Cardiac muscle cell (in vitro differentiated cells and primary cell): ENCODE measurements at places on chromosomes 4 and X. TPM values are rescaled to one million over a fixed set of nuclear protein-coding genes. Genes with fewer than 3 reads are reported as not detected.

The NUDT11 gene
- total RNA-seq = 10.8 and 19.4 TPM in 2 replicates

The IL13RA1 gene
- total RNA-seq = 17.8 and 19.2 TPM in 2 replicates

The HTRA3 gene
- total RNA-seq = 8.9 and 15.7 TPM in 2 replicates

DNA sequence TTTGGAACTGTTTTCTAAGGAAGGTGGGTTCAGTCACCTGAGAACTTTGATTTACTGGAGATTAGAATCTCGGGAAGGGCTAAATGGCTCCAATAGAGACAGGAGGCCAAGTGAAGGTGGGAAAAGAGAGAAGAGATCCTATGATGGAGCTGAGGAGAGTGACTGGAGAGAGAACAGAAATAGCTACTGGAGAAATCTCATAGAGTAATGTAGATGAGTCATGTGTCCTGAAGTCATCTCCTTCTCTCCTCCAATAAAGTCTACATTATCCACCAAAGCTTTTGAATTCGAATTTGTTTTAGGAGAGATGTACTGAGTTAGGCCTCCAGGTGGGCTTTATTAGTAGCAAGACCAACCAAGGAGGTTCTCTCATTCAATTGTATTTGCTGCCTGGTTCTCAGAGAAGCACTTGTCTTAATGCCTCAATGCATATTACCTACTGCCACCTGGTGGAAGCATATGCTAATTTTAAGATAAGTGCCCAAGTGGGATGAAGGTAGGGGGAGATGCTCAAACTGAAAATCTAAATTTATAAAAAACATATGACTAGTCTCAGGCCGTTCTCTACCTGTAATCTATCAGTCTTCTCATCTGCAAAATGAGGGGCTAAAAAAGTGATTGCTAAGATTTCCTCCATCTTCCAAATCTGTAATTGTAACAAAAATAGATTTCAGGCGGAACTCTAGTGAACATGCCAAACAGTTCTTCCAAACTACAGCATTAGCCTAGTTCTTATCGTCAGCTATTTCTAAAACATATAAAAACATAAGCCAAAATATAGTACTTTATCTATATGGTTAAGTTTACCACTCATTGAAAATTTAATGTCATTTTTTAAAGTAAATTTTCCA lies 24.4 kb downstream of the TXK start:
- no peaks in the 10 kb centered on the region for H3K27me3 ChIP-seq
- H3K36me3 ChIP-seq = no peaks in the 10 kb centered on the region
- H3K27ac ChIP-seq = no peak overlapping the region
- DNase-seq = peak; percentile 64

DNA sequence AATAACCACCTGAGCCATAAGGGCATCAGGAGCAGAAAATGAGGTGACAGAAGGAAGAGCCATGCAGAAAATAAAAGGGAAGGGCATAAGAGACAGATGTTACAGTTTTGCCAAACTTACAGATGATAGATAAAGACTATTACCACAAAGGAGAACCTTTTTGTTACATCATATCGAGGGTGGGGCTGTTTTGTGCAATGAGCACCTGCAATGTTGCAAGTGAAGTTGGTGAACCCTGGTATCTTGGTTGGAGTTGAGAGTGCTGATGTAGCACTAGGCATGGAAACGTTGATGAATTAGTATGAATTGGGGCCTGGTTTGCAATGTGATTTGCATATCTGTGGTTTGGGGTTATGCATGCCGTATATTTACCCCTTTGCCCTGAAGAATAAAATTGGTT lies 119.8 kb upstream of the TEX13D start:
- no peaks in the 10 kb centered on the region for H3K36me3 ChIP-seq
- H3K4me3 ChIP-seq = no peak overlapping the region
- no peaks in the 10 kb centered on the region for H3K27me3 ChIP-seq
- H3K27ac ChIP-seq = no peak overlapping the region

DNA sequence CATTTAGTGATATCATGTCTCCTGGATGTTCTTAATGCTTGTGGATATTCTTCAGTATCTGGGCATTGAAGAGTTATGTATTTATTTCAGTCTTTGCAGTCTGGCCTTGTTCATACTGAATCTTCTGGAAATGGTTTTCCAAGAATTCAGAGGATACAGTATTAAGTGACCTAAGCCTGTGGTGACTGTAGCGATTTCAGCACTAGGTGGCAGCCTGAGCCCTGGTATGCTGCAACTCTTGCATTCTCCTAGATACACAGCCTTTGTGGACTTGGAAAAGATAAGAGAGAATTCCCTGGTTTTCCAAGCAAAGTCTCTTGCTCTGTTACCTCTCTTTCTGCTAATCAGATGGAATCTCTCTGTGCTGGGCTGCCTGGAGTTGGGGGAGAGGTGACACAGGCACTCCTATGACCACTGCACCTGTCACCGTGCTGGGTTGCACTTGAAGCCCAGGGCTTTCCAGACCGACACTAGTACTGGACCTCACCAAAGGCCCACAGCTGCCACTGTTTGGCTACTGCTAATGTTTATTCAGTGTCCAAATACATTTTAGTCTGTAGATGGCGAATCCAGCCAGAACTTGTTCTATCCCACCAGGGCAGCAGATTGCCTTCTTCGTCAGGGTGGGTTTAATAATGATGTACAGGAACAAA lies 19.3 kb upstream of the SPIN2A start:
- no peaks in the 10 kb centered on the region for H3K27me3 ChIP-seq
- H3K4me3 ChIP-seq = no peak overlapping the region
- DNase-seq = peak; percentile 57
- peak overlapping the region; percentile 75 for H3K27ac ChIP-seq
- H3K4me1 ChIP-seq = no peaks in the 10 kb centered on the region
- no peaks in the 10 kb centered on the region for H3K36me3 ChIP-seq

DNA sequence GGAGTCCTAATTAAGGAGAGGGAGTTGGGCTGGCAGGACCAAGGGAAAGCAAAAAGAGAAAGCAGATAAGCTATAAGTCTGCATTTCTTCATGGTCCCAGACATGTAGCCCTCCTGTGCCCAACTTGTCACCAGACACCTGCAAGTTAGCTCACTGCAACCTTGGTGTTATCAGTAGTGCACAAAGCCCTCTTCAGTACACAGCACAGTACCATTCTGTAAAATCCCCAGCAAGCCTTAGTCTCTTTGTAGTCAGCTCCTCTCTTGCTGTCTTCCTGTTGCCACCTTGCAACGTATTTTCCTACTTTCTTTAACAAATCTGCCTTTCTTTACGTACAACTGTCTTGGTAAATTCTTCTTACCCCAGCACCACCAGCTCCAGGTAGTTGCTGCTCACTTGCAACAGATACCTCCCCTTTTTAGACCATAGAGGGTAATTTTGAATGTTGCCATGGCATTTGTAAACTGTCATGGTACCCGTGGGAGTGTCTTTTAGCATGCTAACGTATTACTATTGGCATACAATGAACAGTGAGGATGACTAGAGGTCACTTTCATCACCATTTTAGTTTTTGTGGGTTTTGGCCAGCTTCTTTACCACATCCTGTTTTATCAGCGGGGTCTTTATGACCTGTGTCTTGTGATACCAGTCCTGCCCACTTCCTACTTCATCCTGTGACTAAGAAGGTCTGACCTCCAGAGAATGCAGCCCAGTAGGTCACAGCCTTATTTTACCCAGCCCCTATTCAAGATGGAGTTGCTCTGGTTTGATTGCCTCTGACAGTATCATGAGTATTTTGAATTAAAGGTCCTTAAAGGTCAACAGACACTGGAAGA lies 28.3 kb upstream of the AP1S2 start:
- H3K4me3 ChIP-seq = no peak overlapping the region
- H3K27ac ChIP-seq = peak overlapping the region; percentile 73
- H3K36me3 ChIP-seq = no peaks in the 10 kb centered on the region
- no peaks in the 10 kb centered on the region for H3K27me3 ChIP-seq

GRCh38 chr4:25760518-25761157 lies 102.2 kb downstream of the SEL1L3 start:
- no peak for DNase-seq
- H3K36me3 ChIP-seq = no peaks in the 10 kb centered on the region
- H3K4me1 ChIP-seq = no peaks in the 10 kb centered on the region
- H3K4me3 ChIP-seq = no peak overlapping the region

DNA sequence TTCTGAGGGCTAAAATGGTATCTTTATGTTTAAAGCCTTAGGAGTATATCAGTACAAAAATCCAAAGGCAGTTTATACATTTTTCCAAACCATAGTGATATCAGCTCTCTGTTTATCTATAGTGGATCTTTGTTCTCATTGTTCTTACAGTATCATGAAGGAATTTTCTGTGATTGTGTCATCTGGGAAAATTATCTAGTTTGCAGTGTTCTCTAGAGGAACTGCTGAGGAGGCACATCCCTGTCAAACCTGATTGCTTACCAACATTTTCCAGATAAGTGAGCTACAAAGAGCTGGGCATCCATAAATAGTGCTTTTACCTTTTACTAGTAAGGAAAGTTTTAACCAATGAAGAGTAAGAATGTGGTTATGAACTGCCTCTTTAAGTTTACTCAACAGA lies 44.9 kb upstream of the SLC25A31 start:
- peaks cover 3% of the 10 kb centered on the region for H3K36me3 ChIP-seq
- no peaks in the 10 kb centered on the region for H3K27me3 ChIP-seq
- peak; percentile 19 for DNase-seq
- H3K4me3 ChIP-seq = no peak overlapping the region

- no peak overlapping the region for H3K27ac ChIP-seq
- H3K4me3 ChIP-seq = no peak overlapping the region
- no peaks in the 10 kb centered on the region for H3K4me1 ChIP-seq
- DNase-seq = no peak
- no peaks in the 10 kb centered on the region for H3K36me3 ChIP-seq
- H3K27me3 ChIP-seq = no peaks in the 10 kb centered on the region
These were observed 27.1 kb upstream of the SCRG1 start for GRCh38 chr4:173426064-173426463.

GRCh38 chrX:79146640-79147390 lies 2.3 kb downstream of the GPR174 start:
- no peak overlapping the region for H3K27ac ChIP-seq
- DNase-seq = no peak
- H3K4me1 ChIP-seq = no peaks in the 10 kb centered on the region
- no peaks in the 10 kb centered on the region for H3K36me3 ChIP-seq

DNA sequence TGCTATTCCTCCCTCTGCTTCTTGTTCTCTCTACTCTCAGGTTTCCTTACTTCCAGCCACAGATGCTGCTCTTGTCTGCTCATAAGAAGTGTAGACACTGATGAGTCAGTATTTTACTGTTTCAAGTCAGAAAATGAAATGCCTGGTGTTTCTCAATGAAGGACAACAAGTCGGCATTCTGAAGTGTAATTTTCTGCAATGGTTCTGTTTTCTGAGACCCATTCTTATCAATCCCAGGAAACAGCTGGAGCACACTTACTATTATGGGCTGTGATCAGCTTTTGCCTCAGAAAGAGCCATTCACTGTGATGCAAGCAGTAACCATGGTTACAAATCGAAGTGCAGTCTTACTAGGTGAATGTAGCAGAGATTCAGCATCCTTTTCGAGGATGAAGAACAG lies 42.0 kb downstream of the SLC4A4 start:
- no peak for DNase-seq
- H3K36me3 ChIP-seq = no peaks in the 10 kb centered on the region
- H3K27ac ChIP-seq = no peak overlapping the region
- no peak overlapping the region for H3K4me3 ChIP-seq
- peaks cover 17% of the 10 kb centered on the region for H3K4me1 ChIP-seq
- no peaks in the 10 kb centered on the region for H3K27me3 ChIP-seq

DNA sequence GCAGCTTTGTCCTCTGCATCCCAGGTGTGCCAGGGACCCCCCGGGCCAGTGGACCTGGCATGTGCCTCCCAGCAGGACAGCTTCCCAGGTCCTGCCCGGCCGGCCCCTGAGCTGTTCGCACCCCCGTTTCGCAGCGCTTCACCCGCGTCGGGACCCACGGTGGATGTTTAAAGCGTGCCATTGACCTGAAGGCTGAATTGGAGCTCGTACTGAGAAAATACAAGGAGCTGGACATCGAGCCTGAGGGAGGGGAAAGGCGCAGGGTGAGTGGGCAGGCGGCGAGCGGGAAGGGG lies 7.9 kb downstream of the UVSSA start:
- no peaks in the 10 kb centered on the region for H3K27me3 ChIP-seq
- H3K4me1 ChIP-seq = no peaks in the 10 kb centered on the region
- no peak overlapping the region for H3K27ac ChIP-seq
- no peak for DNase-seq

DNA sequence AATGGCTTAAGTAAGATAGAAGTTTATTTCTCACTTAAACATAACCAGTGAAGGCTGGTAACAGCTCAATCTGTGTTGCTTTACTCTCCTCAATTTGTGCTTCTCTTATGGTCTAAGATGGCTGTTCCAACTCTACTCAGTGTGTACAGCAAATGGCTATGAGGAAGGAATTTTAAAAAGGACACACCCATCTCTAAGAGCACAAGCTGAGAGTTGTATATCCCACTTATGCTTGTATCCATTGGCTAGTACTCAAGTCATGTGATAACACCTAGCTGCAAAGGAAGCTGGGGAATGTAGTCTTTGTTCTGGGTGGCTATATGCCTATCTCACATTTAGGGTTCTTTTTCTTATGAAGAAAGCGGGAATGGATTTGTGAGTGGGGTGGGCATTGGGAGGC lies 63.3 kb downstream of the GPAT3 start:
- no peaks in the 10 kb centered on the region for H3K4me1 ChIP-seq
- H3K4me3 ChIP-seq = no peak overlapping the region
- DNase-seq = peak; percentile 58
- H3K27ac ChIP-seq = no peak overlapping the region
- no peaks in the 10 kb centered on the region for H3K36me3 ChIP-seq

- DNase-seq = no peak
- no peak overlapping the region for H3K4me3 ChIP-seq
- H3K4me1 ChIP-seq = peaks cover 27% of the 10 kb centered on the region
- no peaks in the 10 kb centered on the region for H3K36me3 ChIP-seq
- H3K27ac ChIP-seq = no peak overlapping the region
These were observed 553.0 kb upstream of the CPEB2 start for GRCh38 chr4:14449308-14449707.
